ENCODE measurements at places on chromosomes 2 and 18.

DNA sequence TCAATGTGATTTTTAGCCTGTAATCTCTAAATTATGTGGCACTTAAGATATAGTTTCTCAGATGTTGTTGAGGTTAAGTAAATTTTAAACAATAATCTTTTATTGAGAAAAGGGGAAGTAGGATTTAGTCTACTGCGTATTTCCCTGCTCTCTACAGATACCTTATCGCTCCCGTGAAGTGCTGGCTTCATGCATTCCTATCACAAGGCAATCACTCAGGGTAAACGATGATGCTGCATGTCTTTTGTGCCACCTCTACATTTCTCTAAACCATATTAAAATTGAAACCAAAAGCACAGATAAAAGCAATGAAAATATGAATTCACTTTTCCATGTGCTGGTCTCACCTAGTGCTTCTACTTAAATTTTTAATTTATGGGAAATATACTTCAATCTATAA lies 14.4 kb upstream of the RPE start:
- DNase-seq: no peak

GRCh38 chr2:61911510-61911909 lies 6.0 kb downstream of the COMMD1 start:
- no peak for DNase-seq

DNA sequence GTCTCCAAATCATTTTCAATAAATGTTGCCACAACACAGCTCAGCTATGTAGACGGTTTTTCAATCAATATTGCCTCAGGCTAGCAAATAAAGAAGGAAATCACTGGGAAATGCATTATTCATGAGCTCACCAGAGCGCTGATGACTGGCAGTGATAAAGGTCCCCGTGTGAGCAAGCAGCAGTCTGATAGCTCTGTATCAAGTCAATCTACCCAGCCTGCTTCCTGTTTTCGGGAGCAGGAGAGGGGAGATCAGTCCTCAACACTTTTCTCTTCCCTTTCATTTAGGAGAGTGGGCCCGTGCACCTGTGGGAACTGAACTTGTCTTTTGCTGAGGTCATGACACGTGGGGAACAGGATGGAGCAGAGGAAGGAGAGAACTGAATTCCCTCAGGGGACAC lies 253.9 kb upstream of the SIX2 start:
- no peak for DNase-seq

GRCh38 chr18:7000484-7001096 lies 117.0 kb downstream of the LAMA1 start:
- DNase-seq: no peak

DNA sequence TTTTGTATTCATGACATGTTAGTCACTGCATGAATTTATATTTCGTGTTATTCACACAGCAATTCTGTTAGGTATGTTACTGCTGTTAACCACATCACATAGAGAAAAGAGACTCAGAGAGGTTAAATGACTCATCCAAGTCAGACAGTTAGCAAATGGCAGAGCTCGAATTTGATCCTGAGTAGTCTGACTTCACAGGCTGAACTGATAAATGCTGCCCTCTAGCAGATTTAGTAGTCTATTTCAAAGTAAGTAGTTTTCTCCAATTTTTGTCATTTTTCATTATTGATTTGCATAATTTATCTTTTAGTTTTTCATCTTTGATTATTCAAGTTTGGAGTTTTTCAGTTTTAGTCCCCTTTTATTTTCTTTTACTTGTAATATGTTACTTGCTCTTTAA lies 58.3 kb downstream of the WDR7 start:
- peak; percentile 36 for DNase-seq

GRCh38 chr18:79185648-79186047 lies 116.5 kb downstream of the ATP9B start:
- no peak for DNase-seq

Measured in epithelial cell of proximal tubule (primary cell).